ENCODE measurements at places on chromosomes 3 and 15.

GRCh38 chr3:112405845-112406244 is 72.9 kb downstream of the CD200 start:
- no peak for DNase-seq

DNA sequence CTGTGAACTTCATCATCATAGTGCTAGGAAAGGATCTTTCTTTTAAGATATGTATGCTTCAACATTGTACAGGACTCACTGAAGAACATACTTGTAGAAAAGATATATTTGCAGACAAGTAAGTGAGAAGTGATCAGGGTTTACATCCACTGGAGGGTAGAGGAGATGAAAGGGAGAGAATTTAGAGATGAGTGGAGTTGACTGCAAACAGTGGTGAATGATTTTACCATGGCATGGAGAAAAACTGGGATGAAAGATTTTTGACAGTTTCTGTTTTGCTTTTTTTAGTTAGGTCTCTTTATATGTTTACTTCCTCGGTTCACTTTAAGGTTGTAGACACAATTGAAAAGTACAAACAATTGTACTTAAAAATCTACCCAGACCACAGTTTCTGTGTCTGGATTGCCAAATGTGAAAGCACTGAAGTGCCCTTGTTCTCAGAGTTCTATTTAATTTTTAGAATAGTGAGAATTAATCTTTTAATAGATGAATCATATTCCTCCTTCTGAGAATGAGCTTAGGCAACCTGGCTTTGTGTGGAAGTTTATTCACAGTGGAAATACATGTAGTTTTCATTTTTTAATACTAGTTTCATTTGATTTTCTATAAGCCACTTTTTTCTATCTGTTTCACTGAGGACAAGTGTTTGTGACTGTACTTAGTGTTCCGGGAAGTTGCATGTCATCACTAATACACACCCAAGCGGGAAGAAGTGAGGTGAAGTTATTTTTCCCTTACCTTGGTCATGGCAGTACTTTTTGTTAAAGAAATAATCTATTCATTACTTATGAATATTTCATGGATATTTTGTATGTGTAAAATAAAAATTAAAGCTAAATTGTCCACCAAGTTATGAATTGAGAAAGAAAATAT is 1.8 kb upstream of the GPR171 start:
- no peak for DNase-seq

GRCh38 chr15:60583946-60584345 is 105.0 kb upstream of the ICE2 start:
- no peak for DNase-seq

- DNase-seq: no peak
Observed at GRCh38 chr15:40766194-40766815, 2.4 kb downstream of the GCHFR start.

GRCh38 chr15:57614241-57614640 is 22.5 kb downstream of the MYZAP start:
- no peak for DNase-seq

GRCh38 chr3:182276512-182276911 is 516.8 kb upstream of the ATP11B start:
- DNase-seq: no peak

- DNase-seq: no peak
Observed at GRCh38 chr3:18135060-18135814, 289.9 kb downstream of the SATB1 start.

GRCh38 chr3:50416736-50417636 is 57.7 kb upstream of the TMEM115 start:
- no peak for DNase-seq

DNA sequence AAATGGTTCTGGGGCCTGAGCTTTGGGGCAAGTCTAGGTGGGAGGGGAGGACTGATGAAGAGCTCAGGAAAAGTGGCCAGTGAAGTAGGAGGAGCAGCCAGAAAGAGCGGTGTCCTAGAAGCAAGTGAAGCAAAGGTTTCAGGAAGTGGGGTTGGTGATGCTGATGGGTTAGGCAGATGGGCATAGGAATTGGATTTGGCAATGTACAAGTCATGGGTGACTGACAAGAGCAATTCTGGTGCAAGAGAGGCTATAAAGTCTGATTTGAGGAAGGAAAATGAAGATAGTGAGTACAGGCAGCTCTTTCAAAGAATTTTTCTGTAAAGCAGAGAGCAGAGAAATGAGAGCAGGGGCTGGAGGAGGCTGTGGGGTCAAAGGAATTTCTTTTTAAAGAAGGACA is 19.7 kb downstream of the ALPK3 start:
- DNase-seq: no peak

- DNase-seq: no peak
Observed at GRCh38 chr15:58407778-58408177, 24.0 kb upstream of the LIPC start.

DNA sequence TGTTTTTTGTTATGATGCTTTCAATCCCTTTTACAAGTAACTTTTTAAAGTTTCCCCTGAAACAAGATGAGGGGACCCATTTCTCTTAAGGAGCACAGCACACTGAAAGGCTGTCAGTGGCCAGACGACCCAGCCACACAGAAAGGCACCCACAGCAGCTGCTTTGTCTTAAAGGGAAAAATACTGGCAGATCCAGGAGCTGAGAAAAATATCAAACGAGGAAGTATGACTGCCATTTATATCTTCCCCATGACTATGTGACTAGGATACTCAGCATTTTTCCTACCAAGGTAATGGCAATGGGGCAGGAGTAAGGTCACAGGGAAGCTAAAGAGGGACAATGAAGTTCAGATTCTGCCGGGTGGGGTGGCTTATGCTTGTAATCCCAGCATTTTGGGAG is 15.9 kb downstream of the ABCC5 start:
- no peak for DNase-seq

- DNase-seq: no peak
Observed at GRCh38 chr3:189598530-189599225, 32.5 kb upstream of the TP63 start.

DNA sequence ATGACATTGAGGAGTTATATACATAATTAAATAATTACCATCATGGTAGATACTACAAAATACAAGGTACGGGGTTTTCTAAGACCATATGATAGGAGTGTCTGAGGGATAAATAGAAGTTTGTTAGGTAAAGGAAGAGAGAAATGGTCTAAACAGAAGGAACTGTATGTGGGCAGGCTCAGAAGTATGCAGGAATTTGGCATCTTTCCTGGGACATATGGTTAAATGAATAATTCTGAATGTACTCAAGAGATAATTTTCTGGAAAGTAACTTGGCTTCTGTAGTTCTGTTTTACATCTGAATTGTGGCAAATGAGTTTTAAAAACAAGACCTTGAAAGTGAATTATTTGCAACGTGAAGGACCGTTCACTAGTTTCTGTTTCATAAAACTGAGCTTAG is 17.5 kb downstream of the LMCD1 start:
- no peak for DNase-seq

DNA sequence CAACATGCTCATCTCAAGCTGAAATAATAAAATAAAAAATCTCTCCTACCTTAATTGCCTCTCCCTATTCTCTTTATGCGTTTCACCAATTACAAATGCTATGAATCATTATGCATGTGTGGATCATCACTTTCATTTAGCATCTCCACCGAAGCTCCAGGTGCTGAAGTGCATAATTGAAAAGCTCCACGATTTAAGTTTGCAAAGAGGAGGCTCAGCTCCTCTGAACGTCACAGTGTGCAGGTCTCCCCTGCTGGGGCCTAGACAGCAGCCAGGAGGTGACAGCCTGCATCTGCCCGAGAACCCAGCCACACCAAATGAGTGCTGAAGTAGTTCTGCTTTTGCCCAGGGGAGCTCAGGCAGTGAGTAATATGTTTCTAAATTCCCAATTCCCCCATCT is 60.5 kb upstream of the GLCE start:
- DNase-seq: no peak

- DNase-seq: no peak
Observed at GRCh38 chr3:30331519-30331918, 274.9 kb upstream of the TGFBR2 start.

- DNase-seq: no peak
Observed at GRCh38 chr3:11818033-11818432, 28.7 kb downstream of the TAMM41 start.

GRCh38 chr15:80837006-80837405 is 57.8 kb downstream of the CEMIP start:
- DNase-seq: no peak

DNA sequence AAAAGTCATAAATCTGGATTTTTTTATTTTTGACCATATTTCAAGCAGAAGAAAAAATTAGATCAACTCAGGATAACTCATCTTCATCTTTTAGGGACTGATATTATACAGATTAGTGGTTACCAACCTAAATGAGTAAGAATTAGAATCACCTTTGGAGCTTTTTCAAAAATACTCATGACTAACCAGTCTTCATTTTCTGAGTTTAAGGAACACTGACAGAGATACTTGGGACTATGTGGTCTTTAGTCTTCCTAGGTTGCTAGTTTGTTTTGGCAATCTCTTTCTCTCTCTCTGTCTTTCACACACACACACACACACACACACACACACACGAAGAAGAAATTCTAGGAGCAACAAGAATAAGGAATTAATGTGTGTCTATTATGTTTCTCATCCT is 50.1 kb downstream of the TMOD3 start:
- DNase-seq: no peak

- DNase-seq: no peak
Observed at GRCh38 chr3:178169421-178169820, 366.8 kb upstream of the KCNMB2 start.

- no peak for DNase-seq
Observed at GRCh38 chr3:44678480-44679116, 30.1 kb downstream of the ZNF35 start.

DNA sequence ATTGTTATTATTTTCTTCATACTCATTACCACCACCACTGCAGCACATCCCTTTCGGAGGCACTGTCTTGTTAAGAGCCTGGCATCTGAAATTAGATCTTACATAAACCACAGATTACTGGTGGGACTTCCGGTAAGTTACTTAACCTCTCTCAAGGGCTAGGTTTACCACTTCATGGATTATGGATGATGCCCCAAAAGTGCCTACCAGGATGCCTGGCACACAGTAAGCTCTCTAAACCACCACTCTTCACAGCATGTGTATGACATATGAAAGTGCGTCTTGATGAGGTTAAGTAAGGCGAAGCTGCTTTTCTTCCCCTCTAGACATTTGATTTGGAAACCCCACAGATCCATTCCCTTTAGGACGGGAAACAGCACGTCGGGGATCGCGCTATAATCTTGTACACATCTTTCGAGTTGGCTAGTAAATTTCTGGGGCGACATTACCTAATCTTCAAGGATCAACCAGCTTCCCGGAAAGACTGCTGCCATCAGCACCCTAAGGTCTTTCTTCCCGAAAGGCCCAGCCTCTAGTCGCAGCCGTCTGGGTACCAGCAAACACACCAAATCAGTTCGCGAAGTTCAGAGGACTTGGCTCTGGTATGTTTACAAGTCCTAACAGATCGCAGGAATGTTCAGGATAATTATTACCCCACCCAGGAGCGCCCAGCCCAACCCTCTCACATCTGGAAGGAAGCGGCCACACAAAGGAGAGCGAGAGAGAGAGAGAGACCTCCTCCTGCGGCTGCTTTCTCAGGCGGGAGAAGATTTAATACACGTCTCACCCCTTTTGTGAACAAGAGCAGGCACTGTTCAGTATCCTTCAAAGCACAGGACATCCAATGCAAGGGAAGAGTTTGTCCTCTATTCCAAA is 155.1 kb upstream of the FRMD4B start:
- DNase-seq: no peak

DNA sequence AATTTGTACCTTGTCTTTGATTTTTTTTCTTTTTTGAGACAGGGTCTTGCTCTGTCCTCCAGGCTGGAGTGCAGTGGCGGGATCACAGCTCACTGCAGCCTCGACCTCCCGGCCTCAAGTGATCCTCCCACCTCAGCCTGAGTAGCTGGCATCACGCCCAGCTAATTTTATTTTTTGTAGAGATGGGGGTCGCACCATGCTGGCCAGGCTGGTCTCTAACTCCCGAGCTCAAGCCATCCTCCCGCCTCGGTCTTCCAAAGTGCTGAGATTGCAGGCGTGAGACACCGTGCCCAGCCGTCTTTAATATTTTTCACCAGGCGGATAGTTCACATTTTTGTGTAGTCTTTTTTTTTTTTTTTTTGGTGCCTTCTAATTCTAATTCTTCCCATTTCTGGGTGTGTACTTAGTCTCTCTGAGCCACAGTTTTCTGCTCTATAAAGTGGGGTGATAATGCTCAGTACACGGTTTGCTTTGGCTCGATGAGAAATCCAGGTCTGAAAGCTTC is 528 bp upstream of the TATDN2 start:
- DNase-seq: no peak

GRCh38 chr3:42177801-42178150 is 86.6 kb downstream of the TRAK1 start:
- no peak for DNase-seq

GRCh38 chr3:173761161-173761560 is 363.6 kb downstream of the NLGN1 start:
- no peak for DNase-seq

GRCh38 chr3:10437995-10438901 is 67.1 kb downstream of the ATP2B2 start:
- no peak for DNase-seq

DNA sequence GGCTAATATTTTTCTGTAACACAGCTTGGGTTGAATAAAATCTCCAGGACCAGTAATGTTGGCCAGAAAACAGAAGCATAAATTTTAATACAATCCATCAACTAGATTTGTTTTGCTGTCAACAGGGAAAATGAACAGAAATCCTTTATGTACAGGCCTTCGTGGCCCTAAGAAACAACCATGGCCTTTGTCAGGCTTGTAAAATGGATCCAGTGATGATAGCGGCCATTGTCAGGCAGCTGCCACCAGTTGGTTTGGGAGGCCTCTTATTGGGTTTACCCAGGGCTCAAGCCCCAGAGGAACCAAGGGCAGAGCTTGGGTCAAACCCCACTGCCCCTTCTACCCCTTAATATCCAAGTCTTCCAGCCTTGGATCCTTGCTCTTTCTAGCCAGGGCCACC is 5.6 kb upstream of the FYCO1 start:
- no peak for DNase-seq

DNA sequence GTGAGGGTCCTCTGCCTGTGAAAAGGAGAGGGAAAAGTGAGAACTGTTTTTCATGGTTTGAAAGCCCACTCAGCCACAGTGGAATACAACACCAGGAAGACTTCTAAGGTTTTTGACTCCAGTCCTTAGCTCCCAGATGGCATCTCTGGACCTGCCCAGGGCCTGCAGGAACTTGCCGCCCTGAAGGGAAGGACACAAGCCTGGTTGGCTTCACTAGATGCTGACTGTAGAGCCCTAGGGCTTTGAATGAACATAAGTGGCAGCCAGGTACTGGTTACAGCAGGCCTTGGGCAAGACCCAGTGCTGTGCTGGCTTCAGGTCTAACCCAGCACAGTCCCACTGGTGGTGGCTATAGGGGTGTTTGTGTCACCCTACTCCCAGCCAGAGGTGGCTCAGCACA is 21.3 kb upstream of the TMEM266 start:
- no peak for DNase-seq

- no peak for DNase-seq
Observed at GRCh38 chr3:87006844-87007439, 16.0 kb upstream of the VGLL3 start.

- no peak for DNase-seq
Observed at GRCh38 chr3:112806903-112807302, 39.8 kb downstream of the CD200R1L start.

DNA sequence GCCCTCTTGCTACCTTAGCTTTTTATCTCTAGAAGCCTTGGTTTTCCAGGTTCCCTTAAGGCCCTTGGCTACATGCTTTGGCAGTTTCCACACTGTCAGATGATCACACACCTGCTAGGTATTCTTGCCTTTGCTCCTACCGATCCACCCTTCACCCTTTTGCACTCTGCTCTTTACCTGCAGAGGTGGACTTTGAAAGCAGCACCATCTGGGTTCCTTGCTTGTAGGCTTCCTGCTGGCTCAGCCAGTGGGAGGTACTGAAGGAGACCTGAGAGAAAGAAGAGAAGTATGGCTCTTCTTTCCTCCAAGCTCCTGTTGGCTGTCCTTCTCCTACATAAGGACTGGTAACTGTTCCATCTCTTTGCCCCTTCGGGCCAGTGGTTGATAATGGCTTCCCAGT is 7.3 kb upstream of the ZNF592 start:
- DNase-seq: no peak

All from activated naive CD4-positive, alpha-beta T cell (primary cell).